ENCODE measurements at places on chromosomes 2 and 18.

DNA sequence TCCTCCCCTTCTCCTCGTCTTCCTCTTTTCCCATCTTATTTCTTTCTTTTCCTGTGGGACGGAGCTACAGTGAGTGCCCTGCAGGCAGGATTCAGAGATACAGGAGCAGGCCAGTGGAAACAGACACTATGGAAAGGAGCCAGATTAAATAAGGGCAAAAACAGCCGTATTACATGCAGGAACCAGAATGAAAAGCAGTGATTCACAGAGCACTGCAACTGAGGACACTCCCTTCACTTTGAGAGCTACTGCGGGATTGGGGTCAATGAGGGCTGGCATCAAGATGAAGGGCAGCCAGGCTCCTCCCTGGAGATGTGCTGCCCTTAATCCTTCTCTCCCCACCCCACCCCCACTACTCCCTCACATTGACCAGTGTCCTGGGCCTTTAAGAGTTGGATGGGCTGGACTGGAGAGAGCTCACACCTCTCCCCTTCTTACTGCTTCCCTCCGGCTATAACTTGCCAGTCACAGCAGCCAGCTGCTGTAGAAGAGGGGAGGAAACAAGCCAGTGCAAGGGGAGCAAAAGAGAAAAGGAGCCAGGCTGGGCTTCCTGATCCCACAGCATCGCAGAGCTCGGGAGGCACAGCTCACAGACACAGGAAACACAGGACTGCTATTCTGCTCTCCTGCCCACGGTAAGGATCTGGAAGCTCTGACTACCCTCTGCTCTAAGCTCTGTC, at the start of gene PLCD4:
Gene PLCD4, plus strand, starts transcription at position 464 of the 680 bp plus-strand sequence. CDS start 7,841 bp downstream, outside the sequence.
- peak; percentile 73 for DNase-seq

GRCh38 chr2:45299361-45299760, 290.1 kb upstream of the SIX2 start:
- DNase-seq, result no peak

DNA sequence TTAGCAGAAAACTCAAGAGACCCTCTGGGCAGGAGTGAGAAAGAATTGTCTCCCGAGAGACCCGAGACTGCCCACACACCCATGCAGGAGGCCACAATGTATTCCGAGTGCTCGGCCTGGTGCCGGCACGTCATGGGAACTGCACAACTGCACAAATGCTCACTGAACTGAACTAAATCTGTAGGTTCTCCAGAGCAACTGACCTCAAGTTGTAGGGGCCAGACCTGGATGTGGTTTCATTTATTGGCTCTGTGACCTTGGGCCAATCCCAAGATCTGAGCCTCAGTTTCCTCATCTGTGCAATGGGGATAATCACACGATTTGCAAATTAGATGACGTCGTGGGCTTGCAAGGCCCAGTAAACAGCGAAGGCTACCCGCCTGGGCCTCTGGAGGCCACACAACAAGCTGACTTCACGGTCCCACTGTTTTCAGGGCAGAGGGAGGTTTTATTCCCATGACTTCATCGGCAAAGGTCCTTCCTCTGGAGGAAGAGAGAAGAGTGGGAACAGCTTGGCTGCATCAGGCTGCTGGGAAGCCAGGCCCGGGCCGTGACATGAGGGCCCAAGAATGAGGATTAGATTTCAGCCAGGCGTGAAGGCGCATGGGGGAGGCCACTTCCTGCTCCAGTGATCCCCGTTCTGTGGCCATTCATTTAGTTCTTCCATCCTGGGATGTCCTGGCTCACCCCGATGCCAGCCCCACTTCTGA, 3.6 kb upstream of the ERFE start:
- peak; percentile 44 for DNase-seq

DNA sequence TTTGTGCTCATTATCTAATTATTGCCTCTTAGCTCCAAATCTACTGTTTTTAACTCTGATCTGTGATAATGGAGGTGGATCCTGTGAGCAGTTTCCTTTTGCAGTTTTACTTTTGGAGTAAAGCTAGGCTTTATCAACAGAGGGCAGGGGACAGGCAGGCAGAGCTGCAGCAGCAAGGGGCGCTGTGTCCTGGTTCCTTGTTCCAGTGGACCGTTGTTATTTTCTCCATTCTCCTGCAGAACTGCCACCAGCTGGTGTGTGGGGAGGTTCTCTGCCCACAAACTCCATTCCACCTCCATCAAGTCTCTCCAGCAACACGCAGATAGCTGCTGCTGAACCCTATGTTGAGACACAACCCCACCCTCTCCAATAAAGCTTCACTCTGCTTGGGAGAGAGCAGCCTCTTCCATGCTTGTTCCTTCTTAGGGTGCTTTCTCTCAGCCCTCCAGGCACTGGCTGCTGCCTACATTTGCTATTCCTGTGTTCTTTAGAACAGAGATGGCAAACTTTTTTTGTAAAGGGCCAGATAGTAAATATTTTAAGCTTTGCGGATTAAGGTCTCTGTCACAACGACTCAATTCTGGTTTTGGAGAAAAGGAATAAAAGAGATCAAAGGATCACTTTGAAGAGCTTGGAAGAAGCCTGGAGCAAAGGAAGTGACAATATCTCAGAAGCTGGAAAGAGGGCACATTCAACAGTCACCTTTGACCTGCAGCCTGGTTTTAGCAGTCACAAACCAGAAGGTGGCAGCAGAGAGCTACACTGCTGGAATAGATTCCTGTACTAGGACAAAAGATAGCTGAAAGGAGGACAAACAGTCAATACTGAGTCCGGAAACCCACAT, 208.8 kb downstream of the CCDC178 start:
- peak; percentile 50 for DNase-seq

GRCh38 chr2:80105015-80105640, 199.4 kb downstream of the LRRTM1 start:
- peak; percentile 2 for DNase-seq

DNA sequence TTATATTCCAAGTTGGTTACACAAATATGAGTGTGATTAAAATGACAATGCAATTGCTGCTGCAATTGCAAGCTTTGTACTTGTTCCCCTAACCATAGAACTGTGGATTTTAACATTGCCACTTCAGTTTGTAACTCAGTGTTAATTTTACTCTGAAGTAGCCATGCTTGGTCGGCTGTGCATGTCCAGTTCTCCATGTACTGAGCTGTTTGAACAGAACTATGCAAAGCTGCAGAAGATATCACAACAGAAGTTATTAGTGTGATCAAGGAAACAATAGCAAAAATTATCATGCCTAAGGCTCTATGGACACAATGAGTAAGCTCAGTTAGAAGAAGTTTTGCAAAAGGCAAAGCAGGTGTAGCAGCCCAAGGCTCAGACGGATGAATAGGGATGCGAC, 45.3 kb downstream of the CXCR4 start:
- DNase-seq, result no peak

DNA sequence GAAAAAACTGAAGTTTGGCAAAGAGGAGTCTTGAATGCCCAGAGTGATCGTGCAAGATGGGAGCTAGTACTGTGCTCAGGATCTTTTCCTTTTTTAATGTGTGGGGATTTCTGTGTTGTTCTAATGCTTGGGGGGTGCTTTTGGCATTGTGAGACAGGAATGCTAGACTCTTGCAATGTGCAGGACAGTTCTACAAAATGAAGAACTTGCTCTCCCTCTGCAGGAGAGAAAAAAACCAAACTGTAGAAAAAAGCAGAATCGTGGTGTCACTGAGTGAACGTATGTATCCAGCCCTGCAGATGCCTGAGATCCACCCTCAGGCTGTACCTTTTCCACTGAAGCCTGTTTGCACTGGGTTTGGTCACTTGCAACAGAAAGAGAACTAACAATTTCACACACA, 12.1 kb upstream of the TTC39C start:
- DNase-seq, result no peak

DNA sequence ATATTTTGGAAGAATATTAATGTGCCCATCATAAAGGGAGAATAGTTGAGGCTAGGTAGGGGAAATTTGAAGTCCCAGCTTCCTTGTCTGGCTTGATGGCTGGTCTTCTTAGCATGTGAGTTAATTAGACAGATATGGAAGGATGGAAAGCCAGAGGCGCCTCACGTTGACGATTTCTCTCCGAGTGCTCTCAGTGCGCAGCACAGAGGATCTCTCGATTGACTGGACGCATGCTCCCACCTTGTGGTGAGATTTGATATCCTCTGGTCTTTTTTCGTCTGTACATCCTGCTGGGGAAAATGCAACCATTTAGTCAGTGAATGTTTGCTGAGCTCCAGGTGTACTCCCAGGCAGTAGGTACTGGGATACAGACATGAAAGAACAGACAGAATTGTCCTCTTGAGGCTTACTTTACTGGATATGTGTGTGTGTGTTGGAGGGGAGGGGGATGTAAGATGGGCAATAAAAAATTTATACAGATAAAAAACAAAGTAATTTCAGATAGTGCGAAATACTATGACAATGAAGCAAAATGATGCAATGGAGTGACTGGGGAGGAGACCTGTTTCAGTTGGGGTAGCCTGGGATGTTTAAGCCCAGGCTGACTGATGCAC, 66.9 kb upstream of the ZNG1B start:
- DNase-seq, result peak; percentile 86

- no peak for DNase-seq
Observed at GRCh38 chr2:17573085-17573803, 32.7 kb downstream of the VSNL1 start.

GRCh38 chr2:62054916-62055450, 140.9 kb upstream of the B3GNT2 start:
- DNase-seq, result no peak

DNA sequence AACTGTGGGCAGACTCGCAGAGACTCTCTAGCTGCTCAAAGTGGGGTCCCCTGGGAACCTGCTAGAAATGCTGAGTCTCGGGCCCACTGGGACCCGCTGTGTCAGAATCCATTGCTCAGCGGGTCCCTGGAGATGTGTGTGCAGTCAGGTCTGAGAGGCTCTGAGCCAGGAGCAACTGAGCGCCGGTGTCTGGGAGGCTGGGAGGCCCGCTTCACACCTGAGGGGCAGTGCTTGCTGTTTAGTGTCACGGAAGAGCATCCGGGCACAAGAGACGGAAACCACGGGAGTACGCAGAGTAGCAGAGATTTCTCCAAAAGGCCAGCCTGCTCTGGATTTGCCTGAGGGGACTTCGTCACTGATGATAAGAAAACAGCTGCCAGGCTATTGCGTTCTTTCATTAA, 70.1 kb downstream of the EDAR start:
- DNase-seq, result no peak

GRCh38 chr2:241025639-241026038, 27.2 kb downstream of the SNED1 start:
- no peak for DNase-seq

DNA sequence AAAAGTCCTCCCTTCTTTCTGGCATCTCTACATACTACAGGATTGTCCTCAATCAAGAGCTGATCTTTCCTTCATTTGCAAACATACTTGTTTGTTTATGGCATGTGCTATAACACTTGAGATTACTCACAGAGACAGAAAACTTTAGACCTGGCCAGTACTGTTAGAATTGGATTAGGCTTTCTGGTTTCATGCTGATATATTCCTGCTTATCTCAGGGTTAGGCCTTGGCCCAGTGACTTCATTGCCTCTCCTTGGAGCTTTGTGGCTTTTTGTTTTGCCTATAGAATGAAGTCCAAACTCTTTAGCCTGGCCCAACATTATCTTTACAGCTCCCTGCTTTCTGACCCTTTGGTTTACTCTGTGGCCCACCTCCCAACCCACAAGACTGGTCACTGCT, 363.3 kb downstream of the ALK start:
- no peak for DNase-seq

- DNase-seq, result peak; percentile 21
Observed at GRCh38 chr18:59272891-59273758, at the start of gene RAX. Gene RAX (minus strand): TSS chr18:59273454. CDS start chr18:59273206, 248 bp downstream.

- no peak for DNase-seq
Observed at GRCh38 chr2:240248721-240249422, 108.4 kb upstream of the OTOS start.

DNA sequence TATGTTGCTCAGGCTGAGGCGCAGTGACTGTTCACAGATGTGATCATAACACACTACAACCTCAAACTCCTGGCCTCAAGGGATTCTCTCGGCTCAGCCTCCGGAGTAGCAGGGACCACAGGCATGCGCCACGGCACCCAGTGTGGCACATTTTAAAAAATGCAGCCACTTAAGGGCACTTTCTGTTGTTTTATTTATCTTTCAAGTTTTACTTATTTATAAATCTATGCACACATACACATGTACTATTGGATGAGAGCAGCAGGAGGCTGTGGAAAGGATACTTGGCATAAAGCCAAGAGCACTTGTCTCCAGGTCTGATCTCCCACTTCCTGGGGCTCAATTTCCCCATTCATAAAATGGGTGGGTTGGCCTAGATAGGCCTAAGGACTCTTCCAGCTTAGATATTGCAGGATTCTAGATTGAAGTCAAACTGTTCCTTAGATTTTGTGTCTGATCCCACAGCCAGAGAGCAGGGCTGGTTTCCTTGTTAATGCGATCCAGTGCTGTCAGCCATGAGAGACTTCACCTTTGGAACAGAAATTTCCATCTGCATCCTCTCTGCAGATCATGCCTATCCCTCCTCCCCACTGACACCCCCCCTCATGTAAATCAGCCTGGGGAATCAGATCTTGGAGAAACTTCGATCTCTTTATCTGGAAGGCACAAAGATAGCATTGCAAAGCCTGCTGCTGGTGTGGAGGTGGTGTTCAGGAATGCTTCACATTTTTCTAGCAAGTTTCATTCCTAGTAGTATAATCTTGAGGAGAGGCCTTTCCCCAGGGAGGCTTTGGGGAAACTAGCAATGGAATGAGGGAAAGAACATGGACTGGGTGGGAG, 24.7 kb downstream of the PCBP1 start:
- DNase-seq, result no peak

DNA sequence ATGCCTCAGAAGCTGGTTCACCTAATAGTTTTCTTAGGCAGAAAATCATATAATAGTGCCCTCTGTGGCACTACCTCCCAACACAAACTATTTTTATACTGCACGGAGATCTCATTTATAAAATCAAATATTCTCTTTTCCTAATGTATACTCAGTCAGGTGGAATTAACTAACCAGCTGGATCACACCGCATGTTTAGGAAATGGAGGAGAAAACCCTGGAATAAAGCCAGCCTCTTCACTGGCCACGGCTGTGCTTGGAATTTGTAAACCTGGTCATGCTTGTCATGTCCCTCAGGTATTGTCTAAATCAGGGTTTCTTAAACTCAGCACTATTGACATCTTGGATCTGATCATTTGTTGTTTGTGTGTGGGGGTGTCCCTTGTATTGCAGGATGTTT, 85.6 kb downstream of the DOCK10 start:
- DNase-seq, result no peak

- no peak for DNase-seq
Observed at GRCh38 chr18:79077181-79077580, 8.0 kb downstream of the ATP9B start.

GRCh38 chr2:37809525-37809924, 115.6 kb upstream of the RMDN2 start:
- peak; percentile 32 for DNase-seq

DNA sequence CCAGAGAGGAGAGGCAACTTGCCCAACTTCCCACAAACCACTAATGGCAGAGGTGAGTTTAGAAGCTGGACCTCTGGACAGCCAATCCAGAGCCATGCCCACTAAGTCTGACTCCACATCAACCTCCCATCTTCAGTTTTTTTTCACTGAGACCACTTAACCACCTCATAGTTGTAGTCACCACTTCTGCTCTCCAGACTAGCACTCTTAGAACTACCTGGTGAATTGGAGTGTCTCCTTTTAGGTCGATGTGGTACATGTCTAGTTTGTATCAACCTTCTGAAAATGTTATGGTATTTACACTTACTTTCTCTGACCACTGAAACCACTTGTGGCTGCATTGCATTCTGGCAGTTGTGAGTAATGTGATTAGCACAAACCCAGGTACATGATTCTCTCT, 743.6 kb upstream of the FANCL start:
- no peak for DNase-seq
